MV-4-11 (cell line): ENCODE measurements at places on chromosomes 2 and 18.

- no peak for DNase-seq
These were observed 172.9 kb upstream of the KLHL29 start for GRCh38 chr2:23211987-23212583.

GRCh38 chr2:187982668-187983067 lies 309.0 kb upstream of the GULP1 start:
- peak; percentile 98 for DNase-seq

DNA sequence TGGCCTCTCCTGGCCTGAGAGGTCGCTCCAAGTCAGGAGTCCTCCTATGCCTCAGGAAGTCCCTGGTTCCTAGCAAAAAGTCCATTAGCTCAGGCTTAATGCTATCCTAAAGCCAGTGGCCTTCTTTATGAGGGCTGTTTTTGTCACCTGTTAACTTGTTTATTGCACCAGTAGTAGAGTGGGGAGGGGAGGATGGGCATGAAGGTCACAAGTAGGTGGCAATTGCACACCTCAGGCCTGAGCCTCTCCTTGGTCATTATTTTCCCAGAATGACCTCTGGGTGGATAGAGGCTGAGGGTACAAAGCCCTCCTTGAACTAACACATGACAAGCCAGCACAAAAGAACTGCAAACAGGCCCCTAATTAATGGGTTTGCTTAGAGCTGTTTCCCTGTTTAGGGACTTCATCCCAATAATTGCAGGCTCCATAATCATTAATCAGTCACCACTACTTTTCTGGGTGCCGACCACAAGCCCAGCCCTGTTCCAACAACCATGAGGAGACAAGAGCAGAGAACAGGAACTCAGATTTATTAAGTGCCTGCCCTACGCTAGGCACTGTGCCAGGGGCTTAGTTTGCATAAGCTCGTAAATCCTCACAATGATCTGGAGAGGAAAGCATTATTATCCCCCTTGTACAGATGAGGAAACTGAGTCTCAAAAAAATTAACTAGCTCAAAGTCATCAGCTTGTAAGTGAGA lies 123.0 kb upstream of the PKDCC start:
- no peak for DNase-seq

DNA sequence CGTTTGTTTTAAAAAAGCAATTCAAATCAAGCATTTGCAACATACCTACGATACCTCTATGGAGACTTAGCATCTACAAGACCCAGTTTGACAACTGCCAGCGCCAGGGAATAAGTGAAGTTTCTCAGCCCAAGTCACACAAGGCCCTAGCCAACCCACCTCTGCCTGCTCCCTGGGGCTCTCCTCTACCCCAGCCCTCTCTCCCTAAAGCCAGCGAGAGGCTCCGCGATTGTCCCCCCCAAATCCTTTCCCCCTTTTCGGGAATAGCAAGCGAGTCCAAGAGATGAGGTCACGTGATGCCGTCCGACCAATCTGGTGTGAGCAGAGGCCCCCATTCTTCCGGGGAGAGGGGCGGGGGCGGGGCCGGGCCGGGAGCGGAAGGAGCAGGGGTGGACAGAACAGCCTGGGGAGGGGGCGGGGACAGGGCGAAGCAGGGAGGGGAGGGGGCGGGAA lies 102.2 kb upstream of the RAB6C start:
- DNase-seq, result peak; percentile 64

- no peak for DNase-seq
These were observed 296.5 kb downstream of the MTX2 start for GRCh38 chr2:176565641-176566323.

- no peak for DNase-seq
These were observed 63.7 kb downstream of the FARSB start for GRCh38 chr2:222592176-222592575.

- no peak for DNase-seq
These were observed 182.6 kb downstream of the ZNF804A start for GRCh38 chr2:184780944-184781343.

DNA sequence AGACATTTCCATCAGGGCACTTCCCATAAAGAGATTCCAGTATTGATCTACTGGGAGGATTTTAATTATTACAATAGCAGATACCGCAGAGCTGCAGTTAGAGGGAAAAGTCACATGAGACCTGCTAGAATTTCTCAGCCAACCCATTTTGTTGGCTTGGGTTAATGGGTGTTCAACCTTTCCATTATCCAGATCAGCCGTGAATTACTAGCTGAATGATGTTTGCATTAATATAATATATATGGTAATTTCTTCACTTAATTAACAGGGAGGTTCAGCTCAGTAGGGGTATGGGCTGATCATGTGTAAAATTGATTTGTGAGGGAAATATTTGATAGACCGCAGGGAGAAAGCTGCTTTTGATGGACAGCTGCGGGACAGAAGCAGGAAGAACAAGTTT lies 56.4 kb upstream of the OTX1 start:
- no peak for DNase-seq

- no peak for DNase-seq
These were observed 78.5 kb downstream of the LRP1B start for GRCh38 chr2:142052220-142052863.

- DNase-seq, result no peak
These were observed 42.8 kb upstream of the OTOS start for GRCh38 chr2:240183006-240183874.

- no peak for DNase-seq
These were observed 10.1 kb downstream of the GPR39 start for GRCh38 chr2:132426656-132427055.

- DNase-seq, result no peak
These were observed 133.0 kb upstream of the CELF4 start for GRCh38 chr18:37698508-37699040.

DNA sequence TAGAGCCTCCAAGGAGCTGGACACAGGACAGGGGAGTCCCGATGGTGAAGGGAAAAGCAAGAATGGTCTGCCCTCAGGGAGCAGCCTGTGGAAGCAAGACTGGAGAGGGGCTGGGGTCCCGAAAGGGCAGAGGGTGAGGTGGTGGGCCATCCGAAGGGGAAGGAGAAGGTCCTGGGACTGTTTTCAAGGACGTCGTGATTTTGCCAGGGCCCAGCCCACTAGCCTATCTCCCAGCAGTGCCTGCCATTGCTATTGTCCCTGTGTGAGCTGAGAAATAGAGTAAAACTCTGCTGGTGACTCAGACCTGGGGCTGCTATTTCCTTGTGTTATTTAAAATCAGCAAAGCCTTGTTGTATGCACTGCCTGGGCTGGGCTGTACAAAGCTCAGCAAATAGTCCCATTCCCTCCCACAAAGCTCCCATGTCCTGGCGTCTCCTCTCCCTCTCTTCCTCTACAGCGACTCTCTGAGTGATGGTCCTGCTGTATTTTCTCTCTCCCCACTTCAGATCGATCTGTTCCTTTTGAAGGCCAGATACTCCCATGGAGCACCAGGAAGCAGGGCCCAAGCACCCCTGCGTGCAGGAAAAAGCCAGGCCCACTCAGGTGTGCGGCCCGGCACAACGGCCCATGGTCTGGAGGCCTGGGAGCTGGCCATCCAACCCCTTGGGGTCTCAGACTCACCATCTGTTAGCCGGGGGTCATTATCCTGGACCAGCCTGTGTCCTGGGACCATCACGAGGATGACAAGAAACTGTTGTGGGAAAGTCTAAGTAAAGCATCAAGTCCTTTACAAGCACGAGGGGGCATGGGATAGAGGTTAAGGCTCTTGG lies 65.0 kb upstream of the OTOF start:
- no peak for DNase-seq

DNA sequence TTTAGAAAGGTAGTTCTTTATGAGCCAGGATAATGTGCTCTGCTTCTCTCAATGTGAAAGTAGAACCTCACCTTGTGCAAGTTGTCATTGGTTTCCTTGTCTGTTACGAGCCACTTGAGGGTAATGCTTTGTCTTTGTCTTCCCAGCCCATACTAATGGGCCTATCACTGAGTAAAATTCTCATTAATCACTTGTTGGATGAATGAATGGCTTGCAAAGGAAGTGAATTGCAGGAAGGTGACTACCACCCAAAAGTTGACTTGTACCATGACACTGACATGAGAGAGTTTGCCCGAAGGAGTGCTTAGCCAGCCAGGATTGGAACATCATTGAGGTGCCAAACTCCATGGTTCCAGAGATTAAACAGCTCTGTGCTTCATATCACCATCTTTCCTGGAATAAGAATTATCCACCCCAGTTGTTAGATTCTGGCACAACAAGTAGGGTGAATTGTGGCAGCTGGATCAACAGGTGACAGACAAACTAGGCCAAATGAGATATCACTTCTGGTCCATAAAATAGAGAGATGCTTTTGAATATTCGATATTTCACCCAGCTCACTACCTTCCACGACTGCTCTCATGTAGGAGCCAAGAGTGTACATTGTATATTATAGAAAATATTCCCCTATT lies 20.5 kb upstream of the CD28 start:
- DNase-seq, result no peak

GRCh38 chr2:145736871-145737270 lies 1217.0 kb upstream of the ZEB2 start:
- DNase-seq, result no peak

GRCh38 chr2:8817221-8817620 lies 20.2 kb downstream of the KIDINS220 start:
- no peak for DNase-seq

- no peak for DNase-seq
These were observed 372.2 kb downstream of the METTL4 start for GRCh38 chr18:2199060-2199459.

- DNase-seq, result no peak
These were observed 136.8 kb downstream of the RDH14 start for GRCh38 chr2:18423636-18424035.

DNA sequence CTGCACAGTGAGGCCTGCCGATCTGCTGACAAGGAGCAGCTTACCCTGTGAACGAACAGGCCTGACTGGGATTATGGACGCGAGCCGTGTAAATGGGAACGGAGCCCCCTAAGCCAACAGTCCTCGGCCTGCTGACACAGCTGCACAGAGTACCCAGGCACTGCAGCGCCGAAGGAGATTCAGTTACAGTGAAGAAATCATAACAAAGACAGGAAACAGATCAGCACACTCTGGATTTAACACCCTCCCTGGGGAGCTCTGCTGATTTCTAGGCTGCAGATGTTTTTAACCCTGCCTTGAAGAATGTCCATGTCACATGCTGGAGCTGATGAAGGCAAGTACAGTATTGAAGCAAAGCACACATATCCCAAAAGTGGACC lies 43.4 kb downstream of the COLEC12 start:
- DNase-seq, result peak; percentile 78

DNA sequence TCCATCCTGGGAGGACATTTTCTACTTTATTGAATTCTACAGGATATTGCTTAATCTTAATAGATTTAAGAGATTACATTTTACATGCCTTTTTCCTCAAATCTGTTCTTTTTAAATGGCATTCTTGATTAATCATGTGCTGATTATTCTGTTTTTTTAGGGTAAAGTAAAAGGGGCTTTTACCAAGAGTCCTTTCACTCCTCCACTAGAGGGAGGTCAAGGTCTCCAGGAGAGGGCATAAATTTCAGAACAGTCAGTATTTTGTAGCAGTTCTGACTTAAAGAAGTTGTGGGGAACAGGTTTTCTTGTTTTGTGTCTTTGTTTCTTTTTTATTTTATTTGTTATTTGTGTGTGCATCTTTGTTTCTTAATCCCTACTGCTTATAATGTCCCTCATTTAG lies 25.4 kb downstream of the WDR75 start:
- peak; percentile 33 for DNase-seq

DNA sequence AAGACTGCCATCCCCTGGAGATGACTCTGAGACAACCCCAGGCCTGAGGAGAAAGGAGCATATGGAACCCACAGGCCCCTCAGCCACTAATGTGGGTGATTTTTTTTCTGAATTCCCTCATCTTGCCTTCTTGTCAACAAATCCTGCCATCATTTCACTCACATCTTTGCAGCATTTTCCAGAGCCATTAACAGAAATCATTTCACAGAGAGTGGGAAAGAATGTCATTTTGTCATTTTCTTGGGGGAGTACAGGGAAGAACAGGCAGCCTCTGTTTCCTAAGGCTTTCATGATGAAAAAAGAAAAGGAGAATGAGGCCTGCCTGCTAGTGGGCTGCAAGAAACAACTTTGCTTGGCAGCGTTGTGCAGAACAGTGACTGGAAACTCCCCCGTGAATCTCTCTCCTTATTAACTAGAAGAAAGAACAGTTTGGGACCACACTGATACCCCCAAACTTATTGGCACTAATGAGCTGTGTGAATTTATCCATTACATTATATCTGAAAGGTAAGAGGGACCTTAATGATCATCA lies 1464.6 kb upstream of the CELF4 start:
- DNase-seq, result no peak
